HCT116 (cell line): ENCODE measurements at places on chromosomes 1 and 21. TPM values are rescaled to one million over a fixed set of nuclear protein-coding genes. Genes with fewer than 3 reads are reported as not detected.

DNA sequence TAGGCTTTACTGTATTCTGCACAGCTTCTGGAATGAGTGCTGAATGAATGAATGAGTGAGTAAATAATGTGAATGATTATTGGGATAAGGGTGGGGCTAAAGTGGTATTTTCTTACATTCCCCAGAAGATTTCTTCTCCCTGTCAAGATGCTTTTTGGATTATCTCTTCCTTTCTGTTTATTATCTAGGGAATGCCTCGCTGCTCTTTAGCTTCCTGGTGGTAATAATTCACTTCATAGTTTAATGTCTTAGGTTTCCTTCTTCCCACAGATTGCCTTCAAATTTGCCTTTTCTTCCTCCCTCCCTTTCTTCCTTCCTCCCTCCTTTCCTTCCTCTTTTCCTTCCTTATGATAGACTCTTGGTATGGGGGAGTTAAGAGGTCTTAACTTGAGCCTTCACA, 24.0 kb downstream of the DDR2 start:
- no peaks in the 10 kb centered on the region for H3K4me1 ChIP-seq
- no peak for DNase-seq
- H3K4me3 ChIP-seq = no peak overlapping the region
- no peak overlapping the region for H3K27ac ChIP-seq
- no peaks in the 10 kb centered on the region for H3K27me3 ChIP-seq

DNA sequence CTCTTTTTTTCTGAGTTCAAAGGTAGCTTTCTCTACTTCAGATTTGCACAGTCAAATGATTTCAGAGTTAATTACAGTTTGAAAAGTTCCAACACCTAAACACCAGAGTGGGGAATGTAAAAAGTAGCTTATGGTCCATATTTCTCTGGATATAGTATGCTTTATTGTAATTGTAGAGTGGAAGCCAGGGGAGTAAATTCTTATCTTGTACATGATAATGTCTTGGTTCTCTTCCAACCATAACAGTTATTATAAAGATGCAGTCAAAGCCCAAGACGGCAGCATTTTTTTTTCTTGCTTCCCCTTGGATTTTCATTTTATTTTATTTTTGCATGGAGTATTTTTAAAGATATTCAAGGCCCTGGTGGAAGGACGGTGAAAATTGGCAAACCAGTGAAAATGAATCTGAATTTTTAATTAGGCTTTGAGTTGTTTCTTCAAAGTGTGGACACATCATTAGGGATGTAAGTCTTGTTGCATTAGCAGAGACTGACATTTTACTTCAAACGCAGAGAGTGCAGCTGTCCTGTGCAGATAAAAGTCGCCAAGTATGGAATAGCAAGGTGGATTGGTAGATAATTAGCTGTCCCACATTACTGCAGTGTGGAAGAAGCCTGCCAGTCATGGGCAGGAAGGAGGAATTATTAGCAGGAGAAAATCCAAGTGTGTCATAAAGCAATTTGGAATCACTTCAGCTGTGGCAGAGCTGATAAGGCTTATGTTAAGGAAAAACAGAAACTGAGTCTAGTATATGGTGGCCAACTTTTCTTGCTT, 11.3 kb downstream of the CACHD1 start:
- H3K36me3 ChIP-seq = no peaks in the 10 kb centered on the region
- no peaks in the 10 kb centered on the region for H3K27me3 ChIP-seq
- no peak overlapping the region for H3K27ac ChIP-seq
- no peaks in the 10 kb centered on the region for H3K4me1 ChIP-seq
- DNase-seq = no peak

The TNFAIP8L2 gene
- not detected for total RNA-seq

- H3K36me3 ChIP-seq = no peaks in the 10 kb centered on the region
- no peak overlapping the region for H3K4me3 ChIP-seq
- no peaks in the 10 kb centered on the region for H3K27me3 ChIP-seq
- no peaks in the 10 kb centered on the region for H3K4me1 ChIP-seq
Measured at GRCh38 chr1:154911691-154912550, 24.6 kb downstream of the PMVK start.

The TMOD4 gene
- 1.8 TPM for total RNA-seq

DNA sequence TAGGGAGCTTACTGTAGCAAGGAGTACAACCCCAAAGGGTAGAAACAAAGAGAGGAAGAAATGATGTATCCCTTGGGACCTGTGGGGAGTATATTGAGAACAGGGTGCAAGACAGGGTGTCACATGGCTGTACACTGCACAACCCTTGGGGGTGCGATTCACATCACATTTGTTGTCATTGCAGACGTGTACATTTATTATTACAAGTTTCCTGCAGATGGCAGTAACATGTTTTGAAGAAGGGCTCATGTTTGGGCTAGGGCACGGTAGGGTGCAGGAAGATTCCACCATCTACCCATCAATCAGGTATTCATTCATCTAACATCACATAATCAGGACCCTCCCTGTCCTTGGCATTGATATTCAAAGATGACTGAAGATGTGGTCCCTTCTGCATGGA, 62.5 kb downstream of the NDUFS5 start:
- H3K4me1 ChIP-seq = peaks cover 16% of the 10 kb centered on the region
- no peak overlapping the region for H3K27ac ChIP-seq
- H3K4me3 ChIP-seq = no peak overlapping the region
- H3K36me3 ChIP-seq = no peaks in the 10 kb centered on the region
- no peaks in the 10 kb centered on the region for H3K27me3 ChIP-seq

DNA sequence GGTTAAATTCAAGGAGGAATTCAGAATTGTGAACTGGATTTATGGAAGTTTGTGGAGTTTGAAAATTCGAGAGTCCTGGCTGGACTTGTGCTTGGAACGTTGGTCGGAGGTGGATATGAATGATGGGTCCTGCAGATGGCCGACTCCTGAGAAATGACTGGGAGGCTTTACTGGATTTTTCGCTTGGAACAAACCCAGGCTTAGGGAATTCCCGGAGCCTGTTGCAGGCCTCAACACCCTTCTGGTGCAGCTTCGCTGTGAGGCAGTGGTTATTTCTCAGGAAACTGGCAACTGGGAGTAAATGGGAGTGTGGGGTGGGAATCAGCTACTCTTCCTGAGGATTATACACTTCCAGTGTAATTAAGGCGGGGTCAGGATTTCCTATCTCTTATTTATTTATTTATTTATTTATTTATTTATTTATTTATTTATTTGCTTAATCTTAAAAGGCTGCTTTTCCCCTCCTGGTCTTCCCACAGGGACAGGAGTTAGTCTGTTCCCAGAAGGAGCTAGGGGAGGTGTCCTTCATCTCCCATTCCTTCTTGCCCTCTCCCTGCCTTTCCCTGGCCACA, 21.1 kb downstream of the MAPKAPK2 start:
- no peak for DNase-seq
- no peak overlapping the region for H3K4me3 ChIP-seq
- no peaks in the 10 kb centered on the region for H3K36me3 ChIP-seq
- no peak overlapping the region for H3K27ac ChIP-seq

DNA sequence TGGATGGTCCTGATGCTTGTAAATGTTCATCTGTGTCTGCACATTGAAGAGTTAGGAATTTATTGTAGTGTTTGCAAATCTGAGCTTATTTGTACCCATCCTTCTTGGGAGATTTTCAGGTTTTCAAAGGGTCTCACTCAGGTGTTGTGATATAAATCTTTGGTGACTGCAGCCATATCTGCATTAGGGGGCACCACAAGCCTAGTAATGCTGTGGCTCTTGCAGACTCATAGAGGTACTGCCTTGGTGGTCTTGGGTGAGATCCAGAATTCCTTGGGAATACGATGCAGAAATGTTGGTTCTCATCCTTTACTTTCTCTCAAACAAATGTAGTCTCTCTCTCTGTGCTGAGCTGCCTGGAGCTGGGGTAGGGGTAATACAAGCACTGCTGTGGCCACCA, 405.9 kb downstream of the TTLL7 start:
- DNase-seq = no peak
- no peaks in the 10 kb centered on the region for H3K27me3 ChIP-seq
- no peak overlapping the region for H3K4me3 ChIP-seq
- no peaks in the 10 kb centered on the region for H3K4me1 ChIP-seq
- H3K36me3 ChIP-seq = no peaks in the 10 kb centered on the region
- H3K27ac ChIP-seq = no peak overlapping the region

GRCh38 chr1:7743346-7743745, 27.8 kb upstream of the VAMP3 start:
- no peak overlapping the region for H3K27ac ChIP-seq
- H3K27me3 ChIP-seq = no peaks in the 10 kb centered on the region
- DNase-seq = no peak
- peaks cover 15% of the 10 kb centered on the region for H3K36me3 ChIP-seq

- peaks cover 4% of the 10 kb centered on the region; the same call in 1 of the 2 replicates for H3K4me1 ChIP-seq
- peak; percentile 28 for DNase-seq
- no peaks in the 10 kb centered on the region for H3K36me3 ChIP-seq
Measured at GRCh38 chr1:210239349-210240111, 6.9 kb downstream of the SERTAD4 start.

- no peaks in the 10 kb centered on the region for H3K4me1 ChIP-seq
- no peaks in the 10 kb centered on the region for H3K27me3 ChIP-seq
- no peak overlapping the region for H3K4me3 ChIP-seq
- H3K36me3 ChIP-seq = no peaks in the 10 kb centered on the region
Measured at GRCh38 chr1:228998179-228998578, 262.9 kb downstream of the RHOU start.

GRCh38 chr1:208653426-208653825, 409.2 kb upstream of the PLXNA2 start:
- H3K36me3 ChIP-seq = no peaks in the 10 kb centered on the region
- no peak overlapping the region for H3K4me3 ChIP-seq
- no peaks in the 10 kb centered on the region for H3K27me3 ChIP-seq
- H3K4me1 ChIP-seq = no peaks in the 10 kb centered on the region
- no peak overlapping the region for H3K27ac ChIP-seq

DNA sequence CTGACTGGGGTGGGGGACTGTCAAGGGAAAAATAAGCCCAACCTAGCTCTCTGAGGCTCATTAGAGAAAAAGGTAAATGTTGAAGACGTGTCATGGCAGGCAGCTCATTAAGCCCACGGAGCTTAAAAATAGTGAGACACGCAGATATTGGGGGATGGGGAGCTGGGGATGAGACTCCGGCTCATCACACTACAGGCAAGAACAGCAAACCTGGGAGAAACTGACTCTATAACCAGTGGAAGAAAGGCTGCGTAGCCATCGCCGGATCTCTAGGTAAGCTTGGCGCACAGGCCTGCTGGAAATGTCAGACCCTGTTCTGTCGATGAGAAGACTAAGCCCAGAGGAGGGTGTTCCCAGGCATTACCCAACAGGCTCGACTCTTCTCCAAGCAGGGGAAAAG, 78.0 kb downstream of the SYT2 start:
- peaks cover 5% of the 10 kb centered on the region; the same call in 1 of the 2 replicates for H3K27me3 ChIP-seq
- no peak overlapping the region for H3K27ac ChIP-seq
- H3K4me3 ChIP-seq = no peak overlapping the region
- DNase-seq = no peak
- no peaks in the 10 kb centered on the region for H3K4me1 ChIP-seq

DNA sequence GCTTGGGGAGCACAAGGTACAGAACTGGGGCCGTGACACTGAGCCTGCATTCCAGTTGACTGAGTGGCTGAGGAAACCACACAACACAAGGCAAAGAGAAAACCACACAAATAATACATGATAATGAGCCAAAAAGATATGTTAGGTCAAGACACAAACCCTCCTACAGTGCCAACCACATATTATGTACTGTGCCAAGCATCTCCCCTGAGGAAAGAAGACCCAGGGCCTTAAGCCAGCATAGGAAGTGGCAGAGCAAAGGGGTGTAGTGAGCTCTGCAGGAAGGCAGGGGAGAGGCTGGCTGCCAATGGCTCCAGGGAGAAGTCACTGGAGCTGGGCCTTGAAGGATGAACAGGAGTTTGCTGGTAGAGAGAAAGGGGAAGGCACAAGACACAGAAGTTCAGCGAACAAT, 28.2 kb downstream of the CTNNBIP1 start:
- peaks cover 25% of the 10 kb centered on the region for H3K4me1 ChIP-seq
- H3K27ac ChIP-seq = no peak overlapping the region
- no peak for DNase-seq
- H3K27me3 ChIP-seq = no peaks in the 10 kb centered on the region

GRCh38 chr1:67372136-67372535, 58.1 kb downstream of the SERBP1 start:
- H3K27me3 ChIP-seq = no peaks in the 10 kb centered on the region
- no peak for DNase-seq
- no peaks in the 10 kb centered on the region for H3K4me1 ChIP-seq
- H3K27ac ChIP-seq = no peak overlapping the region
- H3K4me3 ChIP-seq = no peak overlapping the region
- no peaks in the 10 kb centered on the region for H3K36me3 ChIP-seq
